ENCODE measurements at places on chromosomes 4 and X.

DNA sequence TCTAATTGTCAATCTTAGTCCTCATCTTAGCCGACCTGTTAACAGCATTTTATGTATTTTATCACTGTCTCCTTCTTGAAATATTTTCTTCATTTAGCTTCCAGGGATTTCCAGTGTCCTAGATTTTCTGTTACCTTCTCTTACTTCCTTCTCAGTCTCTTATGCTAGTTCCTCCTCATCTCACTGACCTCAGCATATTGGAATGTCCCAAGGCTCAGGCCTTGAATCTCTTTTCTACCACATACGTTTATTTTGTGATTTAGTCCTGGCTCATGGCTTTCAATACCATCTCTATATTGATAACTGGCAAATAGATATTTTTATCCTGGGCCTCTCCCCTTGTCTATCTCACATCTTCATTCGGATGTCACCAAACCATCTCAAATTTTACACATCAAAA is 61.1 kb downstream of the IQCM start:
- no peak for DNase-seq

GRCh38 chr4:52051615-52052474 is 741 bp downstream of the SPATA18 start:
- no peak for DNase-seq

- DNase-seq: no peak
Measured at GRCh38 chrX:125507119-125507518, 187.4 kb downstream of the TEX13C start.

- DNase-seq: no peak
Measured at GRCh38 chr4:143531788-143532491, 18.4 kb downstream of the SMARCA5 start.

- DNase-seq: no peak
Measured at GRCh38 chr4:32169841-32170240, 1449.7 kb downstream of the PCDH7 start.

- DNase-seq: no peak
Measured at GRCh38 chr4:33437406-33437805, 2717.2 kb downstream of the PCDH7 start.

GRCh38 chrX:45077748-45078424 is 122.8 kb downstream of the DIPK2B start:
- DNase-seq: no peak

GRCh38 chrX:143632625-143633410 is 3.1 kb downstream of the SLITRK4 start:
- DNase-seq: no peak

- no peak for DNase-seq
Measured at GRCh38 chr4:110540581-110540980, 64.6 kb downstream of the ENPEP start.

- DNase-seq: no peak
Measured at GRCh38 chrX:108312011-108312410, 126.2 kb downstream of the COL4A6 start.

DNA sequence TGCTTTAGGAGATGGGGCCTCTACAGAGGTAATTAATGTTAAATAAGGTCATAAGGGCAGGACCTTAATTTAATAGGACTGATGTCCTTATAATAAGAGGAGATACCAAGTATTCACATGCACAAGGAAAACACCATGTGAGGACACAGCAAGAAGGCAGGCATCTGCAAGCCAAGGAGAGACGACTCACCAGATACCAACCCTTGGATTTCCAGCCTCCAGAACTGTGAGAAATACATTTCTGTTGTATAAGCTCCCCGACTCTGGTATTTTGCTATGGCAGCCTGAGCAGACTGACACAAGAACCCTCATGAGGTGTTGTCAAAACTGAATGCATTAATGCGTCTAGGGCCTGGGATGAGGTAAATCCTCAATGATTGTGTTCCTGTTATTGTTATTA is 56.2 kb upstream of the MAPK10 start:
- DNase-seq: no peak

DNA sequence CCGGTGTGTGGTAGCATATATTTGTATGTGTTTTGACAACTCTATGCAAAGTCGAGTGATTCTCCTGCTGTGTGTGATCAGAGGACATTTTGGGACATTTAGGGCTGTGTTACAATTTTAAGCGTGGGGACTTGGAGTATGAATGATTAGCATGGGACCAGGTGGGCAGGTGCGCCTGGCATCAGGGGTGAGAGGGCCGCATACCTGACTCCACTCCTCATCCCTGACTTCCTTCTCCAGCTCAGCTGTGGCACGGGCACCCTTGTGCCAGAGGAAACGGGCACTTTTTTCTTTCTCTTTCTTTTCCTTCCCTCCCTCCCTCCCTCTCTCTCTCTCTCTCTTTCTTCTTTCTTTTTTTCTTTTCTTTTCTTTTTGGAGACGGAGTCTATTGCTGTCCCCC is 15.7 kb upstream of the PLCXD1 start:
- DNase-seq: no peak

- DNase-seq: no peak
Measured at GRCh38 chr4:155433636-155434360, 57.0 kb upstream of the MAP9 start.

DNA sequence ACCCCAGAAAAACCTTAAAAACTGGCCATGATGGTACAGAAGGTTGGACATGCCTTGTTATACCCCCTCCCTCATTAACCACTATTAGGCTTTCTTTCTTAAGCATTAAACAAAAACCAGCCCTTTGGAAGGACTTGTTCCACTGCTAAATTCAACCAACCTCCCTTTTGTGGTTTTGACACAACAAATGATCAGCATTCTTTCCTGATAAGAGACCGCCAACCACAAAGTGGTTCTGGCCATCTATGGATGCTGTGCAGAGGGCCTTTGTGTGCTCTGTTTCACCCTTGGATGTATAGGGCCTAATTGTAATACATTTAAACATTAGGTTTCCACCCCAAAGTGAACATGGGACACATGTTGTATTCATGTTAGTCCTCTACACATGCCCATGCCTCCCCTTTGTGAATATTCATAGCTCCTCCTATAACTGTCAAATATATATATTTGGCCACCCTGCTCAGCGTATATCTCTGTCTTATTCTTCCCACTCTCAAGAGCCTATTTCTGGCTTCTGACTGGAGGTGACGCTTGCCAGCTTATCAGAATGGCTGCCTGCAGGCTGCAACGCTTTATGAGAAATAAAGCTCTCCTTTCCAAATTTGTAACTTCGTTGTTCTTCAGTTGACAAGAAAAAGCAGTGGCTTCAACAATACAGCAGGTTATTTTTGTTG is 126.6 kb downstream of the NPNT start:
- DNase-seq: no peak

DNA sequence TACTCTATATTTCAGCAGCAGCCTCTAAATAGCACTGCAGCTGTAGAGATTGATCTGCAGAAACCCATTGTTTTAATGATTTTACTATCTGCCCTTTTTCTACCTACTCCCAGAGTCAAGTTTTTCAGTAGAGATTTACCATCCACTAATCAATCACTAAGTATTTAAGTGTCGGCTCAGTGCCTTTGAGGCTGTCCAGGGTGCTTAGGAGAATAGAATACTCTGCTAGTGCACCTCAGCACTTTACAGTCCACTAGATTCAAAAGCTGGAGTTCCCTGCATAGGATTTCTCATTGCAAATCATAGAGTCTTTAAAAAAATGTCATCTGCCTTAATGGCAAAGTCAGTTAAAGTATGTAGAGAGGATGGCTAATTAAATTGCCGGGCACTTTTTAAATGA is 29.6 kb upstream of the ANAPC4 start:
- no peak for DNase-seq

DNA sequence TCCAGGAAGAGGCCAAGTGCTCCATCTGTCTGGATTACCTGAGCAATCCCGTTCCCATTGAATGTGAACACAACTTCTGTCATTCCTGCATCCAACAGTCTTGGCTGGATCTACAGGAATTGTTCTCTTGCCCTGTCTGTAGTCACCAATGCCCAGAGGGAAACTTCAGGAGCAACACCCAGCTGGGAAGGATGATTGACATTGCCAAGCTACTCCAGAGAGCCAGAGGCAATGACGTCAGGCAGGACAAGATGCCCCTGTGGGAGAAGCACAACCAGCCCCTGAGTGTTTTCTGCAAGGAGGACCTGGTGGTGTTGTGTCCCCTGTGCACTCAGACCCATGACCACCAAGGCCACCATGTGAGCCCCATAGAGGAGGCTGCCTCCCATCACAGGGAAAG is 21.3 kb upstream of the TRIM60 start:
- DNase-seq: no peak

DNA sequence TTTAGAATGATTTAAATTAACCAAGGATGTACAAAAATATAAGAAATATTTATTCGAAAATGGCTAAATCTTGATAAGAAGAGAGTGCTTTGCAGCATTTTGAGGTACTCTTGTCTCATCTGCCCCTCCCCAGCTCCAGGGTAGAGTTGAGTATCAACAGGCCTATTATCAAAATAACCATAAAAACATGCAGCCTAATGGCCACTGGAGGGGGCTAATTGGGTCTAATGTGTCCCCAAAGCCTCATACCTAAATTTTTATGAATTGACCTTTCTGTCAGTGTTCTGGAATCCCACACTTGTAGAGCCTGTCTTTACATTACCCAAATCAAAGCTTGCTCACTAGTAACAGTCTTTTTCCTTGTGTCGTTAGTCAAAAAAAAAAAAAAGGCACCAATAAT is 544.9 kb upstream of the CPXCR1 start:
- no peak for DNase-seq

DNA sequence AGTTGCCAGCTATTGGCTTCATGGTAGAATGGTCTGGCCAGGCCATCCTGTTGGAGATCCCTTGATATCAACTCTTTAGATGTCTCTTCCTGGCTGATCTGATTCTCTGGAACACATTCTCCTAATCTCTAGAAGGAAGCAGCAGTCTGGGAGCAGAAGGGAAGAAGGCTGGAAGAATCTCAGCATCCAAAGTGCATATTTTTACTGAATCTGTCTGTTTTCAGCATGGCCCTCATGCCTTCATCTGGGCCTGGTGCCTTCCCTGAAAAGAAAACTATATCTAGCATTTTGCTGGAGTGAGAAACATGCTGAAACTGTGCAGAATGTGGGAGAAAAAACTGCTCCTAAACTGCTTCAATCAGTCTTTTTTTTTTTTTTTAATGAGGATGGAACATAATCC is 148.7 kb downstream of the REPS2 start:
- no peak for DNase-seq
